ENCODE measurements at places on chromosomes 12 and 14. TPM values are rescaled to one million over a fixed set of nuclear protein-coding genes. Genes with fewer than 3 reads are reported as not detected.

- no peak overlapping the region for H3K4me3 ChIP-seq
- DNase-seq: no peak
- no peaks in the 10 kb centered on the region for H3K36me3 ChIP-seq
- H3K27ac ChIP-seq: no peak overlapping the region
- no peaks in the 10 kb centered on the region for H3K4me1 ChIP-seq
- H3K27me3 ChIP-seq: no peaks in the 10 kb centered on the region
Measured at GRCh38 chr12:117114784-117115183, 15.6 kb upstream of the TESC start.

GRCh38 chr12:57793920-57794319 lies 11.3 kb downstream of the TSFM start:
- no peaks in the 10 kb centered on the region for H3K27me3 ChIP-seq
- peaks cover 55% of the 10 kb centered on the region for H3K36me3 ChIP-seq
- no peak for DNase-seq
- H3K4me1 ChIP-seq: no peaks in the 10 kb centered on the region

GRCh38 chr12:64486657-64487056 lies 34.7 kb downstream of the TBK1 start:
- H3K36me3 ChIP-seq: peaks cover 42% of the 10 kb centered on the region
- H3K27me3 ChIP-seq: no peaks in the 10 kb centered on the region
- H3K4me1 ChIP-seq: no peaks in the 10 kb centered on the region
- no peak for DNase-seq

GRCh38 chr12:4145990-4146859 lies 127.3 kb upstream of the CCND2 start:
- H3K4me3 ChIP-seq: no peak overlapping the region
- DNase-seq: no peak
- no peak overlapping the region for H3K27ac ChIP-seq
- no peaks in the 10 kb centered on the region for H3K36me3 ChIP-seq

DNA sequence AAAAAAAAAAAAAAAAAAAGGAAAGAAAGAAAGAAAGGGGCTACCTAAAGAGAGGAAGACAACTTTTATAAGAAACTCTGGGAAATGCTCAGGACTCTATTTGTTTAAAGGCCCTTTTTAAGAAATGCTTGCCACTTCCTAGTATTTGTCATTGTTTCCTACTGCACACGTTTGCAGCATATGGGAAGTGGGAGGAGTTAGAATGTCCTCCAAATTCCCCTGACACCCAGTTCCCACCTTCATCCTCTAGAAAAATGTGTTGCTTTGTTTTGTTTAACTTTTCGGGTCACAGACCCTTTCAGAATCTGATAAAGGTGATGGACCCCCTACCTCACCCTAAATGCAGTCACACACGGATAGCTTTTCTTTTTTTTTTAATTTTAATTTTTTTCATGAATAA lies 40.8 kb downstream of the NINJ2 start:
- no peaks in the 10 kb centered on the region for H3K27me3 ChIP-seq
- H3K4me3 ChIP-seq: no peak overlapping the region
- no peak for DNase-seq
- no peak overlapping the region for H3K27ac ChIP-seq
- no peaks in the 10 kb centered on the region for H3K4me1 ChIP-seq

TSHR gene
- total RNA-seq: not detected

MAGOHB gene
- 5.4 TPM for total RNA-seq

NELL2 gene
- total RNA-seq: not detected

PTGER2 gene
- total RNA-seq: 1.9 TPM

ACSM4 gene
- total RNA-seq: not detected

TRPV4 gene
- not detected for total RNA-seq
